ENCODE measurements at places on chromosomes 6 and 20. TPM values are rescaled to one million over a fixed set of nuclear protein-coding genes. Genes with fewer than 3 reads are reported as not detected.

GRCh38 chr20:14845199-14846160 is 508.1 kb upstream of the FLRT3 start:
- no peaks in the 10 kb centered on the region for H3K36me3 ChIP-seq
- H3K4me3 ChIP-seq = no peak overlapping the region
- no peaks in the 10 kb centered on the region for H3K4me1 ChIP-seq

The OPRL1 gene
- 1.3 TPM for total RNA-seq

- no peaks in the 10 kb centered on the region for H3K27me3 ChIP-seq
- H3K4me3 ChIP-seq = no peak overlapping the region
- no peaks in the 10 kb centered on the region for H3K4me1 ChIP-seq
Measured at GRCh38 chr20:22921595-22922421, 113.3 kb upstream of the SSTR4 start.

DNA sequence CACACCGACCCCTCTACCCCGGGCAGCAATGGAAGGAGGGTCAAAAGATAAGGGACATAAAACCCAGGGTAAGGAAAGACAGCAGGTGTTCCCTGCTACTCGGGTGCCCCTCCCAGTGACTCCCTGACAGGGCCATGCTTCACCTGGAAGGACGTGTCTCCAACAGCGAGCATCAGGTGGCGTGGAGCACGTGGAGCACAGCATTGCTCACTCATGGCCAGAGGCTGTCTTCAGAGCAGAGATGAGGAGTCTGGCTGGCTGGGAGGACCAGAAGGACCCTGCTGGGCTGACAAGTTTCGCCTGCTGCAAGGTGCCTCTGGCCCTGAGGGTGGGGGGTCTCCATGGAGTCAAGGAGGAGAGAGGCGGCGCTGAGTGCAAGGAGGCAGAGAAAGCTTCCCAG is 15.3 kb upstream of the CDH22 start:
- H3K27ac ChIP-seq = no peak overlapping the region
- H3K4me3 ChIP-seq = no peak overlapping the region
- no peak for DNase-seq
